ENCODE measurements at places on chromosomes 3 and 15.

GRCh38 chr3:149763565-149764195 lies 11.4 kb upstream of the COMMD2 start:
- DNase-seq = no peak

DNA sequence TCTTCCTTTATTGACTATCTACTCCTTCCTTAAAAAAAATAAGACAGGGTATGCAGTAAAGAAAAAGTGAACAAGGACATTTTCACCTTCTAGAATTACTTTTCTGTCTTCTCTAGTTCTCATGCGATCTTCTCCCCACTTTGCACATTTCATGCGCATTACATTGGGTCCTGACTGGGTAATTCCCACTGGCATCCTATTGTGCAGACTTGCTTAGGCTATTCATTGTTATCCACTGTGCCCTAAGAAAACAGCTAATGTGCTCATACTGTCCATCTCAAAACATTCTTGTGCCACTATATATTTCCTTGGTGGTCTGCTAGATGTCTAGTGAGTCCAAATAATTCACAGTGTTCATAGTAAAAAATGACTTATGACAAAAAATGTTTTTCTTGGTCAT lies 447.4 kb upstream of the ROBO1 start:
- no peak for DNase-seq

- DNase-seq = no peak
These were observed 12.3 kb upstream of the KLF13 start for GRCh38 chr15:31314380-31314779.

DNA sequence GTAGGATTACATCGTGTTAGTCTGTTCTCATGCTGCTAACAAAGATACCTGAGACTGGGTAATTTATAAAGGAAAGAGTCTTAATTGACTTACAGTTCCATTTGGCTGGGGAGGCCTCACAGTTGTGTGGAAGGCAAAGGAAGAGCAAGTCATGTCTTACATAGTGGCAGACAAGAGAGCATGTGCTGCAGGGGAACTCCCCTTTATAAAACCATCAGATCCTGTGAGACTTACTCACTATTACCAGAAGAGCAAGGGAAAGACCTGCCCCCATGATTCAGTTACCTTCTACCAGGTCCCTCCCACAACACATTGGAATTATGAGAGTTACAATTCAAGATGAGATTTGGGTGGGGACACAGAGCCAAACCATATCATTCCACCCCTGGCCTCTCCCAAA lies 3.4 kb downstream of the SLC25A26 start:
- no peak for DNase-seq

DNA sequence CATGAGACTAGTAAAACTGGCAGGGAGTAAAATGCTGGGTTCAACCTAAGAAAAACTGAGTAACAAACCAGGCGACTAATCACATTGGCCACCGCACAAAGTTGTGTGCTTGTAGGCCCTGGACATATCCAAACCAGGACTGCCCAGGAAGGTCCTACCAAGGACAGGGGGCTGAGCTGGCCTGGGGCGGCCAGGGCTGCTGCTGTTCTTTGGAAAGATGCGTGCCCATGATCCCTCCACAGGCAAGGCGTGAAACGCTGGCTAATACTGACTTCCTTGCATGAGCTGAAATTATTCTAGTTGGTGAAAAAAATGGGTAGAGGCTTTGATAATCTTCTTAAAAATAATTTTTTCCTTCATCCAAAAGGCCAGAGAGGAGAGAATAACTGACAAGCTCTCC lies 56.9 kb upstream of the ADCY5 start:
- no peak for DNase-seq

DNA sequence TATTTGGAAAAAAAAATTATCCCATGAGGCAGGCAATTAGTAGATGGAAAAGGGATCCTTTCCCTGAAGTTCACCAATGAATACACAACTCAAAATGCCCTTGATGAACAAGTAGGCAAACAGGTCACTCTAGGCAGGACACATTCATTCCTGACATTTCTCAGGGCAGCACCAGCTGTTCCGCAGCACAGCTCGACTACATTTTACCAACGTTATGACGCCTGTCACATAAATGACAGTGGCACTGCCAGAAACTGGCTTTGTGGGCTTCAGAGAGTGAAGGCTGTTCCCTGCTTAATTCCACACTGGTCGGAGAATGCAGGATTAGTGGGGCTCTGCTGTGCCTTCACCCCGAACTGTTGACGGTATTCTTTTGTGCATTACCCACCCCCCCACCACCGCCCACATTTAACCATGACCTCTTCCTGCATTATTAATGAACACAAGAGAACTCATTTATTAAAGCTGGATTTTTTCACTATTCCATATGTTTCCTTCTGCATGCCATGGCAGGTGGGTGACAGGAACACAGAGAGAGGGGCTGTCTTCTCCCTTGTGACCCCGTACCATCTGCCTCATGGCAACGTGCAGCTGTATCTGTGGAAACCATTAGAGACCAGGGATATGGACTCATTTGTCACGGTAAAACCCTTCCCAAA lies 197.6 kb downstream of the PDZRN3 start:
- no peak for DNase-seq

- no peak for DNase-seq
These were observed 266.6 kb upstream of the SLITRK3 start for GRCh38 chr3:165462636-165463334.

GRCh38 chr15:69760890-69761568 lies 308.4 kb downstream of the RPLP1 start:
- peak; percentile 74 for DNase-seq

All from right cardiac atrium (tissue), 5 donors.